ENCODE measurements at places on chromosomes 13 and 19.

- DNase-seq = peak; percentile 97
These were observed 1.5 kb upstream of the SLC17A7 start for GRCh38 chr19:49442771-49443365.

- no peak for DNase-seq
These were observed 44.4 kb upstream of the HMGB1 start for GRCh38 chr13:30510091-30510490.

DNA sequence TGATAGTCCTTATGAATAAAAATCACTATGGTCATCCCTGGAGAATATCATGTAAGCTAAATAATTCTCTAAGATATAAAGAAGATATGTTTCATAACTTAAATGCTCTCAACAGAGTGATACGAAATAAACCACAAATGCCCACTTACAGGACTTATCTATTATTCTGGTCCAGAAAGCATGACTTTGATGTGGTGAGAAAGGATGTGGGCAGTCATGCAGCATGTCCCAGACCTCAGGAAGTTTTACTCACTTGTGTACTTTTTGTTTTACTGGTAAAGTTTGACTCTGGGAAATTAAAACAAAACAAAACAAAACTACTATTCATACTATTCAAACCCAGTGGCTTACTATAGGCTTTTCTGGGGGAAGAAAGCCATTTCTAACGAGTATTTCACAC is 483.2 kb upstream of the SLITRK6 start:
- no peak for DNase-seq

GRCh38 chr19:31098836-31099235 is 250.4 kb downstream of the TSHZ3 start:
- DNase-seq = no peak
